ENCODE measurements at places on chromosomes 2 and 18.

- DNase-seq, result no peak
Observed at GRCh38 chr2:43146083-43146482, 80.3 kb downstream of the ZFP36L2 start.

GRCh38 chr2:230358305-230358704 lies 31.3 kb downstream of the SP140L start:
- DNase-seq, result no peak

GRCh38 chr18:31274931-31275330 lies 43.0 kb upstream of the DSG1 start:
- no peak for DNase-seq

DNA sequence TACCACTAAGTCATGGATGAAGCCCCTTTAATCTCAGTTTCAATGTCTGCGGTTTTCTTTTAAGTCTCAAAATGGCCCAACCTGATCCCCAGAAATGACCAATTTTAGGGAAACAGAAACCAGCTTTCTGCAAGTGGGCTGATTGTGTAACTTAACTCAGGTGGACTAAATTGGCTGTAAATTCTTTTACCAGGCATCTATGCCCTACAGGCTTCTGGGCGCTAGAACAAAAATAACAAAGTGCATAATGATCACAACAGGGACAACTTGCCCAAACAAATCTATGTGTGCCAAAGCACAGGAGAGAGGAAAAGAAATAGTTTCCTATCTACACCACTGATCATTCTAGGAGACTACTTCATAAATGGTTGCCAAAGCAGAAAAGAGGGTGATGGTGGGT lies 112.3 kb upstream of the SETBP1 start:
- DNase-seq, result no peak

- no peak for DNase-seq
Observed at GRCh38 chr18:30929718-30930117, 112.8 kb downstream of the DSC3 start.

DNA sequence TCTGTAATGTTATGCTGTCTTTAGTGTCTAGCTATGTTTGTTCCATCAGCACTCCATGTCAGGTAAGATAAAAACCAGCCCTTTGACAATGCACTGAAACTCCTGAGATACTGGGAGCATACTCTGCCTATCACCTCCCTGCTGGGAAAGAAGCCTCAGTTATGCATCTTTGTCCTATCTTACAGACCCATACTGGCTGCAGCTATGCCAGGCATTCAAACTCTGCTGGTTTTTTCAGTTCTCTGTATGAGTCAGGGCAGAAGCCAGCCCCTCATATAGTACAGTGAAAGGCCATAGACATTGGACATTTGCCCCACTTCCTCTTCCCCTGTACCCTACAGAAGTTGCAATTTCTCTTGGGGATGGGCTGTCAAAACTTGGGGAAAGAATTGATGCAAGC lies 181.1 kb upstream of the RGPD4 start:
- DNase-seq, result no peak

GRCh38 chr2:42195559-42195958 lies 26.4 kb downstream of the EML4 start:
- DNase-seq, result no peak

DNA sequence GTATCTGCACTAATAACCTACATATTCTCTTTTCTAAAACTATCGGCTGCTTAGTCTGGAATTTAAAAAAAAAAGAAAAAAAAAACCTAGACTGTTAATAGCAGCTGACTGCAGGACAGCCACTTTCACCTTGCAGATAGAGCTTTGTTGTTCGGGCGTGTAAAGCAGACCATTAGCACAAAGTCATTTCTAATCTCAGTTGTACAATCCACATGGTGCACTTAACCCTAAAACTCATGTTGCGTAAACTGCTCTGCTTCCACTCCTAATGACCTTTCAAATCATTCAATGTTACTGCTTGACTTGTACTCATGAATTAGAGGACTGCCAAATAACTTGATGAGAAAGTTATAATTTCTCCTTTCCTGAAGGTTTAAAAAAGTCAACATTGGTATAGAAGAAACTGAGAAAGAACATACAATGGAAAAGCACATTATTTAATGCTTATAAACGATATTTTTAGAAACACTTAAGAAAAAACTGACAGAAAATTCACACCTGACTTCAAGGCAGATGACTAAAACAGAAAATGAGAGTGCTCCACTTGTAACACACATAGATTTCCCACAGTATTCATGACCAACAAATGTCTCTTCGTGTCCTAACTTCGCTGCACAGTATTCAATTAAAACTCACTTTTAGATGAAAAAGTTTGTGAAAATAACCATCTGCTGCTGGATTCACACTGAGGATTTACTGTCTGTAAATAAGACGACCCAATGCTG lies 2.6 kb downstream of the CDH2 start:
- no peak for DNase-seq

GRCh38 chr18:9634856-9635255 lies 20.5 kb upstream of the PPP4R1 start:
- no peak for DNase-seq

GRCh38 chr2:16226943-16227664 lies 286.8 kb downstream of the MYCN start:
- DNase-seq, result no peak

GRCh38 chr2:47172156-47172921 lies 17.2 kb upstream of the STPG4 start:
- no peak for DNase-seq

- no peak for DNase-seq
Observed at GRCh38 chr2:190649798-190650390, 1.0 kb downstream of the NAB1 start.

GRCh38 chr2:12064153-12064552 lies 317.7 kb downstream of the LPIN1 start:
- no peak for DNase-seq

- DNase-seq, result no peak
Observed at GRCh38 chr2:174546519-174547506, 50.8 kb downstream of the WIPF1 start.

DNA sequence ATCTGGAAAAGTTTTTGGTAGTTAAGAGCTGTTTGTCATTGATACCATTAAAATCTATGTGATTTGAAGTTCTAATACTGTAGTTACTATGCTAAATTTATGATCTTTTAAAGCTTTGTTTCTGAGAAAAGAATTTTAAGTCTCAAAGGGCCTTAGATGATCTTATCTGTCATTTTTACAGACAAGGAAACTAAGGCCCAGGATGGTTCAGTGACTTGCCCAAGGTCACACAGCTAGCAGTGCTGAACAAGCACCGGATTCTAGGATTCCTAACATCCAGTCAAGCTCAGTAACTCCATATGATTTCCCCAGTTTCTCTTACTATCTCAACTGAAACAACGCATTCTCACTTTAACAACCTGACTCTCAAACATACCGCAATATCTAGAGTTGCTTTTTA lies 37.7 kb downstream of the PELI1 start:
- no peak for DNase-seq

DNA sequence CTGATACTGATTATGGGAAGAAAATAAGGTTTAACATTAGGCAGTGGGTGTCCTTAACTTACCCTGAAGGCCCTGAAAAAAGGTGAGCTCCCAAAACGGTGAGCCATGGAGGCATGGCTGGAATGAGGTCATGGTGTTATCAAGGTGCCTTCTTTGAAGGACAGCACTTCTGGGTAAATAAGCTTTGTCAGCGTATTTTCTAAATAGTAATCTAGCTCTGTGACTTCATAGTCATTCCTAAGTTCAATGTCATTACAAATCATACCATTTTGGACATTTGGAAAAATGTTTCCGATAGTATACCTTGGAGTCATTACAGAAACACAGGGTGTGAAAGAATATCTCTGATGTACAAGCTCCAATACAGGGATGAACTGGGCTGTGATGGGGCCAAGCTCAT lies 35.2 kb upstream of the CNGA3 start:
- no peak for DNase-seq

- DNase-seq, result no peak
Observed at GRCh38 chr18:72985686-72986085, 117.9 kb upstream of the NETO1 start.

DNA sequence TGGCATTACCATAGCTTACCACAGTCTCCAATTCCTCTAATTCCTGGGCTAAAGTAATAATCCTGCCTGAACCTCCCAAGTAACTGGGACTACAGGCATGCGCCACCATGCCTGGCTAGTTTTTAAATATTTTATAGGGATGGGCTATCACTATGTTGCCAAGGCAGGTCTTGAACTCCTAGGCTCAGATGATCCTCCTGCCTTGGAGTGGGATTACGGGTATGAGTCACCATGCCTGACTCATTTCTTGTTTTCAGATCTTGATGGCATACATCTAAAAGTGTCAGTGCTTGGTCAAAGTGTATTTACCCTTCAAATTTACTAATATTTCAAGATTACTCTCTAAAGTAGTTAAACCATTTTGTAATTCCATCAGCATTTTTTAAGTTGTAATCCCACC lies 9.4 kb upstream of the SOCS6 start:
- DNase-seq, result no peak

DNA sequence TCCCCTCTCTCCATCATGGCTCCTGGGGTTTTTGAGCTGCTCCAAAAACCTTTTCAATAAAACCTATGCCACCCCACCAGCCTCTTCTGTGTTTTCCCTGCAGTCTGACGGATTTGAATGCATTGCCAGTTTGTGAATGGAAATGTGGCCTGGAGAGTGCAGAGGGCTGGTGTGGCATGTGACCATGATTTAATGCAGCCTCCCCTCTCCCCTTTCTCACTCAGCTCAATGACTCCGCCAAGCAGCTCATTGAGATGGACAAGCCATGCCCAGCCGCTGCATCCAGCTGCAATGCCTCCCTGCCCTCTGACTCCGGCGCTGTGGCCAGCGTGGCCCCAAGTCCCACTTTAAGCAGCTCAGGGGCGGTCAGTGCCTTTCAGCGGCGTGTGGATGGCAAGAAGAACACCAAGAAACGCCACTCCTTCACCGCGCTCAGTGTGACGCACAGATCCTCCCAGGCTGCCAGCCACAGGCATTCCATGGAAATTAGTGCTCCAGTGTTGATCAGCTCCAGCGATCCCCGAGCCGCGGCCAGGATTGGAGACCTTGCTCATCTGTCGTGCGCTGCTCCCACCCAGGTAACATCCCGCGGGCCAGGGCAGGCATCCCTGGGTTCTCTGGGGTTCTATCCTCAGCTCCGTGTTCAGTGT lies 215.3 kb downstream of the SEPTIN10 start:
- no peak for DNase-seq

- DNase-seq, result no peak
Observed at GRCh38 chr2:80030135-80030534, 274.4 kb downstream of the LRRTM1 start.
